ENCODE measurements at places on chromosomes 7 and 10.

GRCh38 chr7:29479301-29480200, 84.1 kb upstream of the PRR15 start:
- DNase-seq: no peak

GRCh38 chr10:102342458-102342857, 53.0 kb upstream of the NFKB2 start:
- peak; percentile 5 for DNase-seq

GRCh38 chr7:19304086-19304485, 158.9 kb upstream of the FERD3L start:
- no peak for DNase-seq

GRCh38 chr7:99928188-99928587, 1.2 kb downstream of the GJC3 start:
- DNase-seq: no peak

- no peak for DNase-seq
Observed at GRCh38 chr7:115940460-115941060, 90.0 kb downstream of the TFEC start.

DNA sequence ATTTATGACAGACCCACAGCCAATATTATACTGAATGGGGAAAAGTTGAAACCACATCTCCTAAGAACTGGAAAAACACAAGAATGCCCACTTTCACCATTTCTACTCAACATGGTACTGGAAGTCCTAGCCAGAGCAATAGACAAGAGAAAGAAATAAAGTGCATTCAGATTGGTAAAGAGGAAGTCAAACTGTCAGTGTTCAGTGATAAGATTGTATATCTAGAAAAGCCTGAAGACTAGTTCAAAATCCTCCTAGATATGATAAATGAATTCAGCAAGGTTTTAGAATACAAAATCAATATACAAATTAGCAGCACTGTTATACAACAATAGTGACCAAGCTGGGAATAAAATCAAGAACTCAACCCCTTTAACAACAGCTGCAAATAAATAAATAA, 6.9 kb upstream of the ZNF138 start:
- no peak for DNase-seq

GRCh38 chr7:48760528-48761265, 163.7 kb upstream of the CDC14C start:
- DNase-seq: no peak

DNA sequence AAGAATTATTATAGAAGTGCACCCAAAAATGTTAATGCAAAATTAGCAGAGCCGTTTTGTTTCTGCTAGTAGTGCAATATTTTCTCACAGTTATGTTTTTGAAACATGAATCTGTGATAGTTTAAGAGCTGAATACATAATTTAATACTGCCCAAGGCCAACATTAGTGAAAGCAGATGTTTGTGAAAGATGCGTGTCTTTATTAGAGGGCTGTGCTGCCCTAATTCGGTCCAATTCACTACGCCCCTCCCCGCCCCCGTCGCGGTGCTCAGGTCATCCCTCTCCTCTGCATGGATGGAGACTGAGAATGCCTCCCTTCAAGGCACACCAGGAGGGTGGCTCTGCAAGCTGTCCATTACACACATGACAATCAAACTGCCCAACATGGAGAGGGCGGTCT, 172.0 kb downstream of the TEX36 start:
- no peak for DNase-seq

DNA sequence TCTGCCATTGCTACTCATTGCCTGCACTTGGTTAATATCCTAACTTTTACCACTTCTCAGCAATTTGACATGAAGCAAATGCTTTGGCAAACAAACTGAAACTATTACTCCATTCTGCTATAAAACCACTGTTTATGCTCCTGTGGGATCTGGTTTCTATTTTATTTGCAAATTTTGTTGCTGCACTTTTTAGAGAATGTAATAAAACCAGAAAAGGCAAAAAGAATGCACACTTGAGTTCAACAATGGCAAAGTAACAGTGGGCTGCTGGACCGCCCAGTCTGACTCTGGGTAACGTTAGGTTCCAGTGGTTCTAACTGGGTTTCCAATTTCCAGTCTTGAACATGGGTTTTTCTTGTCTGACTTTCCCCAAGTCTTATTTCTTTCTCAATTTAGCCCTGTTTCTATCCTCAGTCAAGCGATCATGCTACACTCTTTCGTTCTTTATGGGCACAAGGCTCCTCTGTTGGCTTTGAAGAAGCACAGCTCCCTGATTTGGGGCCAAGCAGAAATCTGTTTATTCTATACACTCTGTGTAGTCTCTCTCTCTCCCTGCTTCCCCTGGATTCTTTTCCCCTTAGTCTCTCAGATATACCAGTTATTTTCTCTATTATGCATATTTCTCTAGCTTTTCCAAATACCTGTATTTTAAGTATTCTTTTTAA, 129.2 kb upstream of the FAM3C start:
- no peak for DNase-seq

DNA sequence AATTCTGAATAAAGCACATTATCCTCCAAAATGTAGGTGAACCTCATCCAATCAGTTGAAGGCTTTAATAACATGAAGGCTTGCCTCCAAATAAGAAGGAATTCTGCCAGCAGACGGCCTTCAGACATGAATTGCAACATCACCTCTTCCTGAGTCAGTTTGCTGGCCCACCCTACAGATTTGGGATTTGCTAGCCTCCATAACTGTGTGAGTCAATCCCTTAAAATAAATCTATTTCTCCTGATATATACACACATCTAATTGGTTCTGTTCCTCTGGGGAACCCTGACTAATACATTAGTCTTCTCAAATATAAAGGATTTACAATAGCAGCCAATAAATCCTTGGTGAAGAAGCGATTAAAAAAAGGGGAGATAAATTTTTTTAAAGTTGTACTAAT, 34.8 kb upstream of the OSBPL3 start:
- DNase-seq: peak; percentile 87

- no peak for DNase-seq
Observed at GRCh38 chr10:43258562-43259212, 8.2 kb downstream of the RASGEF1A start.

DNA sequence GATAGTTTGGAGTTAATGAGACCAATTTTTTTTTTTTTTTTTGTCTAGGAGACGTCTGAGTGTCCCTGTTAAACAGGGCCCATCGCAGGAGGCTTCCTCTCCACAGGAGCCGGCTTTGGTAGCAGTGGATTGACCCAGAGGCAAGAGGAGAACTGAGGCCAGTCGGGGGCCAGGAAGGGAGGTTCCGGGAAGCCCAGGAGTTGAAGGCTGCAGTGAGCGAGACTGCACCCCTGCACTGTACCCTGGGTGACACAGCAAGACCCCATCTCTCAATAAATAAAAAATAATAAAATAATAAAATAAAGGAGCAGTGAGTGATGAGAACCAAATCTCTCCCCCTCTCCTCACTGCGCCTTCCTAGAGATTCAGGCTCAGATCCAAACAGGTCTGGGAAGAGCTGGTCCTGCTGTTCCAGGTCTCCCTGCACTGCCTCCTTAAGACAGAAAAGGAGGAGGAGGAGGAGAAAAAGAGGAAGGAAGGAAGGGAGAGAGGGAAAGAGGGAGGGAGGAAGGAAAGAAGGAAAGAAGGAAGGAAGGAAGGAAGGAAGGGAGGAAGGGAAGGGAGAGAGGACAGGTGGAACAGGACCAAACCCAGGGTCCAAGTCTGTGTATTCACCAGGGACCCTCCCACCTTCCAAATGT, 3.5 kb downstream of the MNX1 start:
- DNase-seq: no peak

DNA sequence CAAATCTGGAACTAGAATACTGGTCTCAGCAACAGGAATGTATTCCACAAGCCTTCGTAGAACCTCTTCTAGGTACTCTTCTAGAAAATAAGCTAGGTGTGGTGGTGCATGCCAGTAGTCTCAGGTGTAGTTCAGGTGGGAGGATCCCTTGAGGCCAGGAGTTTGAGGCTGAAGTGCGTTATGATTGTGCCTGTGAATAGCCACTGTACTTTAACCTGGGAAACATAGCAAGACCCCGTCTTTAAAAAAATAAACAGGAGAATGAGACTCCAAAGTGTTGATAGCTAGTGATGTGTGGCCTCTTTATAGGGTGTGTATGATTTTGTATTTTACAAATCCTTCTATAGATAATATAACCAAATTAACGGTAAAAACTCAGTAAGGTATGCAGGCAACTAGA, 1.5 kb upstream of the ZNF775 start:
- no peak for DNase-seq

GRCh38 chr7:171364-171904, 20.9 kb upstream of the FAM20C start:
- no peak for DNase-seq

DNA sequence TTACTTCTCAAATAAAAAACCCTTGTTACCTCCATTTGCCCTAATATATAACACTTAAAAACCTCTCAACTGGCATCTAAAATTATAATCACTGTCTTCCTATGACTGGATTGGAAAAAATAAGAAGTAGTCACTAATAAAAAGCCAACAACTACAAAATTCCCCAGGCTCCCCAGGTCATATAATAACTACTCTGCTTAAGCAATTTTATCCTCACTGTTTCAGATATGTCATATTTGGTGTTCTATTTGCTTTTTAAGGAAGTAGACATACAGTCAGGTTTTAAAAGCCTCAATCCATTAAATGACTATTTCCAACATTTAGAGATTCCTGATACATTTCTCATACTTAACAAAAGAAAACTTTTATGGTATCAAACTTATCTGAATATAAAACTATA, 2.4 kb downstream of the H2AZ2 start:
- DNase-seq: no peak

DNA sequence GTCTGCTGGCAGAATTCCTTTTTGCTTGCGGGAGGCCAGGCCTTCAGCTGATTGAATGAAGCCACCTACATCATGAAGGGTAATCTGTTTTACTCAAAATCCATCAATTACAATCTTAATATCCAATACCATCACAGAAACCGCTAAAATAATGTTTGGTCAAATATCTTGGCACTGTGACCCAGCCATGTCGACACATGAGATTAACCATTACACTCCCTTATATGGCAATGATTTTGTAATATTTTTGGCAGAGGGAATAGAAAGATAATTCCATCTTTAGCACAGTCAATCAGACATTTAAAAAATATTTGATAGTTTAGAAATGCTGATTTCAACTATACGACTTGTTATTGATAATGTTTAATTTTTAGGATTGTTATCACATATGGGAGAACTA, 36.5 kb upstream of the SLC39A12 start:
- no peak for DNase-seq

DNA sequence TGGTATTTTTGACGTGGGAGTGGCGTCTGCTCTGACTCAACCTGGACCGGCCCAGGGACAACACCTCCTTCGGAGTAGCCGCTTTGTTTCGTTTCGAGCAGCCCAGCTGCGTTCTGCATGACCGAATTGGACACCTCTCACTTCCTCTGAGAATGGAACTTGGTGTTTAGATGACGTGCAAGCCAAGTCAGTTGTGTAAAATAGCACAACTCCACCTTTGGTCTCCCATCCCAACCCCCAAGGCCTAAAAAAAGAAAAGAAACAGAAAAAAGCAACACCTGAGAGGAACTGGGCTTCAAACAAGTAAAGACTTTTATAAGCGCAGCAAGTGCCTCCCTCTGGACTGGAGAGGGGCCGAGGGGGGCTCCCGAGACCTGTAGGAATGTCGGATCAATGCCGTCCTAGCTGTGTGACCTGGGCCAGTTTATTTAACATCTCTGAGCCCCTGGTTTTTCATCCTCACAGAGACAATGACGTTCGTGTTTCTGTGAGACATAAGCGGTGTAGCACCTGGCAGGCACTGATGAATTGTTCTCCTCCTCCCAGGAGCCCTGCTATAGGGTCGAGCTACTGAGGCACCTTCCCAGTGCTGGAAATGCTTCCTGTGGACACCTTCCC, 52.0 kb upstream of the SMNDC1 start:
- peak; percentile 47 for DNase-seq

- DNase-seq: no peak
Observed at GRCh38 chr10:70335246-70335613, 47.2 kb downstream of the LRRC20 start.

- no peak for DNase-seq
Observed at GRCh38 chr7:2701832-2702593, 14.0 kb downstream of the AMZ1 start.

GRCh38 chr7:37225285-37225969, 223.2 kb downstream of the ELMO1 start:
- DNase-seq: no peak

DNA sequence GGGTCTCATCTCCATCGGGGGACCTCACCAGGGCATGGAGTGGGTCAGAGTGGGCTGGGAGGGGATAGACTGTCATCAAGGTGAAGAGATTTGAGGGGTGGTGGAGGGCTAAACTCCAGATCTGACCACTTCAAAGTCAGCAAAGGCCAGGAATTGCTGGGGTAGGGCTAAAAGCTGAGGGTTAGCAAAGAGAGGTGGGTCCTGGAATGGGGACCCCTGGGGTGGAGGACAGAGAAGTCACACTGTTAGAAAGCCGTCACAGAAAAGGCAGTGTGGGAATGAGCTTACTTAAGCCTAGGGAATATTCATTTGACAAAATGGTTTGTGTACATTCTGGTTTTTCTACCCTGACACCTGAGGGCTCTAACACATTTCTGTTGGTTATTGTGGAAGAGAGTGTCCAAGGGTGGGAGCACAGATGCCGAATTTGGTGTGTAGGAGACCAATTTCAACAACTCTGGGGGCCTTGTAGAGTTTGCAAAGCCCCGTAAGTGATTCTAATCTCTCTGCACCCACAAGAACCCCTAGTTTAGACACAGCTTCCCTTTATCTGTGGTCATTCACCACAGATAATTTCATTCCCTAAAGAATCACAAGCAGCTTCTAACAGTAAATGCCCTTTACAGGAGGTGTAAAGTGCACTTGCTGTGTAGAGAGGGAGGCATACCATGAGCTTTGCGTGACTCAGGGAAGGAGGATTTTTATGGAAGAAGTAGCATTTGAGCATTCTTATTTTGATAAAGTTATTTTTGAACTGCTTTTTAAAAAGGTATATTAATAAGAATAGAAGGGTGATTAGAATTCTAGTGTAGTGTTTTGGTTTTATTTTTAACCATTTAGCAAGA, 6.4 kb downstream of the FBH1 start:
- no peak for DNase-seq

DNA sequence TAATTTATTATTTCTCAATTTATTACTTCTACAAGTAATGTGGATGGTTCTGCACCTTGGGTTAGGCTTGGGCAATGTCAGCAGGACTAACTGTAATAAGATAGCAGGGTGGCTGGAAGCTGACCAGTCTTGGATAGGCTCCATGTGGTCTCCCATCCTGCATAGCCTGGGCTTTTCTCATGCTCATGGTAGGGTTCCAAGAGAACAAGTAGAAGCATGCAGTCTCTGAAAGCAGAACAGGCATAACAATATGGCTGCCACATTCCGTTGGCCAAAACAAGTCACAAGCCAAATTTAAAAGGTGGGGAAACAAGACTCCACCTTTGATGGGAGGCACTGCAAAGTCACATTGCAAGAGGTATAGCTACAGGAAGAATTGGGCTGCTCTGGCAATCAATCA, 98.6 kb upstream of the MDFIC start:
- no peak for DNase-seq

DNA sequence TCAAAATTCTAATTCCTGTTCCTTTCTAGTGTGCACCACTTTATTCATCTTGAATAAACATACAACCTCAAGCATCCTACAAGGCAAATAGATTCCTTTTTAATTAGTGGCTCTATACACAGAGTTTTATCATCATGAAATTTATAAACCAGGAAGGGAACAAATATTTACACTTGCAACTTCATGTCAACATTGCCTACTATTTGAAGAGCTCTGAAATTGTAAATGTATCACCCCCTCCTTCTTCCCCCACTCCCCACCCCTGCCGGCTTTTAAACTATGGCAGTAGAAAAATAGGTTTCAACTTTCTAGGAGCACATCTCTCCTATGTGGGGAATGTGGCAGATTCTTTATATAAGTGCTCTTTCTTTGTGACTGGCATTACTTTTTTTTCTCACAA, 49.6 kb downstream of the KAT6B start:
- DNase-seq: no peak

GRCh38 chr7:84950836-84951235, 236.0 kb downstream of the SEMA3D start:
- DNase-seq: peak; percentile 18
